Cardiac fibroblast (primary cell): ENCODE measurements at places on chromosomes 1 and 21.
A peak's percentile ranks its signal among the peaks of the same experiment; 100 is the strongest.

- no peak for DNase-seq
Measured at GRCh38 chr21:16388911-16389560, 659.3 kb downstream of the USP25 start.

DNA sequence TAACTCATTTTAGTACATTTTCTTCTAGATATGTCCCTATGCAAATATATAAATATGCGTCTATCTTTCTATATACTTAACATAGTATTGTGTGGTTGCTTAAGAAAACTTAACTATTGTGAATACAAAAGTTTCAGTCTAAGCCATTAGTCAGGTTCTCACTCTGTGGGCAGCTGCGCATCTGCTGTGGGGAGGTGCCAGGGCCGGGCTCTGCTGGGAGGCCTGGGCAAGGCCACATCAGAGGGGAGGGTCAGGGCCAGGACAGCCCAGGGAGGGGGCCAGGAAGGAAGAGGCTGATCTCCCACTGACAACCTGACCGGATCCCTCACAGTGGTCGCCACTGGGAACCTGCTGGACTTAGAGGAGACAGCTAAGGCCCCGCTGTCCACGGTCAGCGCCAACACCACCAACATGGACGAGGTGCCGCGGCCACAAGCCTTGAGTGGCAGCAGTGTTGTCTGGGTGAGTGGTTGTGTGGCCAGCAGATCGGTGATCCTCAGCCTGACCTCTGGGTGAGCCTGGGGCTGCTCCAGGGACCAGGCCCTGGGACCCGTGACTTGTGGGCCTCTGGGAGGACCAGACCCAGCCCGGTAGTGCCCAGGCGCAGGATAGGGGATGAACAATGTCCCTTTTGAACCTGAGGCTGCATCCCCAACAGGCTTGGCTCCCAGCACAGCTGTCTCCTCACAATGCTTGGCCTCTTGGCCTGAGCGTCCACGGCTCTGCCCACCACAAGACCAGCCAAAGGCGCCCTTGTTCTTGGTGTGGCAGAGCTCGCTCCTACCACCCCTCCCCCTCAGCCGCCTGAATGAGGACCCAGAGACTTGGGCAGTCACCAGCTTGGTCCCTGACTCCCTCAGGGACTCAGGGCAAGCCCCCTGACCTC lies 20.2 kb downstream of the LDLRAP1 start:
- DNase-seq: no peak

DNA sequence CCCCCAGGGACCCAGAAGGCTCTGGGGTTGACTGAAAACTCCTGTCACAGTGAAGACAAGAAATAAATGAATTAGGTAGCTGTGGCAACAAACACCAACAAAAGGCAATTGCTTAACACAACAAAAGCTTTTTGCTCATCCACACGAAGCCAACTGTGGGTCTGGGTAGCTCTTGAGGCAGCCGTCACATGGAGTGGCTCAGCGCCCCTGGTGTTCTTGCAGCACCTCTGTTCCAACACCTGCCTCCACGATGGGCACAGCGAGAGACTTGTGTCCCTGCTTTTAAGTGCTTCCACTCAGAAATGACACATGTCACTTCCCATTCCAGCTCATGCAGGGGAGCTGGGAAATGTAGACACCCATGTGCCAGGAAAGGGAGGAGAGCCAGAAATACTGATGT lies 364.5 kb upstream of the DUSP10 start:
- DNase-seq: no peak

GRCh38 chr21:42392731-42393442 lies 3.0 kb downstream of the TMPRSS3 start:
- no peak for DNase-seq

DNA sequence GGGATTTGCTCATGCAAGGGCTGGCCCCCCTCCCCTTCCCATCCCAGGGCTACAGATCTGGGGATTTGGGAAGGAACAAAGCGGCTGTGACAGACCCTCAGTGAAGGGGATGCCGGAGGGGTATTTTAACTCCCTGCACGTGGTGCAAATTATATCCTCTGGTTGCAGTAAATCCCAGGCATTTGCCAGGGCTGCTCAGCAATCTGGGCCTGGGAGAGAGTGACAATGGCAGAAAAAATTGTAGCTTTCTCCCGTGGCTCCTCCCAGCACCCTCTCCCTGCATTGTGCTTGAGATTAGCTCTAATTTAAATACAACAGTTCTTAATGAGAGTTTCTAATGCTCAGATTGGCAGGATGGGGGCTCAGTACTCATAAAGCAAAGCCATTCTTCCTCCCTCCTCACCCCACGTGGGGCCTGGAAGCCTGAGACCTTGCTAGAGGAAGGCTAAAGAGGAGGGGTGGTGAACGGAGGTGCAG lies 129.9 kb upstream of the CD34 start:
- no peak for DNase-seq

DNA sequence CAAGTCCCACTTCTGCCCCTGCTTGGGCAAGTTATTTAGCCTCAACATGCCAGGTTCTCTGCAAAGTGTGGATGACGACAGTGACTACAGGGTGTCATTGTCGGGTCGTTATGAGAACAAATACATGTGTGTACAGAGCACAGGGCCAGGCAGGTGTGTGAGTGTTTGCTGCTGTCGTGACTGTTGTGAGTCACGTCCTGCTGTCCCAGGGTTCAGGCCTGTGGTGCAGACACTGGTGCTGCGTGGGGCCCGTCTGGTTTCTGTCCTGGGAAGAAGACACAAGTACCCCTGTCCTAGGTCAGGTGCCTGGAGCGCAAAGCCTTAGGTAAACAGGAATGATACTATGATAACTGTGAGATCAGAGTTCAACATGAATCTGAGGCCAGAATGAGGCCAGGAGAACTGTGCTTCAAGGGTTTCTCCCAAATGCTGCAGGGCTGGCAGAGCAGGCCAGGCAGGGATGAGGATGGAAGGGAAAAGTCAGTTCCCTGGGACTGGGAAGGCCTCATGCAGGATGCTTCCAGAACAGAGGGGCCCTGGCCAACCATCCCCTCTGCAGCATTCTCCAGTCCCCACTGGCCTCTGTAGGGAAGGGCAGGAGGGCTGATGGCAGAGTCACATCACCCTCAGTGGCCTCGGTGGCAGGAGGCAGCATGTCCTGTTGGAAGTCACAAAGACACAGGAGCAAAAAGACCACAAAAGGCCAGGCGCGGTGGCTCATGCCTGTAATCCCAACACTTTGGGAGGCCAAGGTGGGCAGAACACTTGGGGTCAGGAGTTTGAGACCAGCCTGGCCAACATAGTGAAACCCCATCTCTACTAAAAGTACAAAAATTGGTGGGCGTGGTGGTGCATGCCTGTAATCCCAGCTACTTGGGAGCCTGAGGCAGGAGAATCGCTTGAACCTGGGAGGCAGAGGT lies 15.7 kb downstream of the GPR157 start:
- DNase-seq: no peak

DNA sequence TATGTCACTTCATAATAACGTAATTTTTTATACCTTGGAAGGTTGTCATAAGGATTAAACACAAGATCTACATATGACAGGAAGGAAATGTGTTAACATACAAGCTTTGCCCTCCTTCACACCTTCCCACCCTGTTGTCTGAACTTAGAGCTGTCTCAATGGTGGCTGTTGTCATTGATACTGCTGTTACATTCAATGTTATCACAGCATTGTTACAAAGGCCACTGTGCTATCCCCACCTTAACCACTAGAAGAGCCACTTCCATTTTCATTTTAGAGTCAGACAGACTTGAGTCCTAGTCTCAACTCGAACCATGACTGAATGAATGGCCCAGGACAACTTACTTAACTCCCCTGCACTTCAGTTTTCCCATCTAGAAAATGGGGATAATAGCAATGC lies 31.2 kb downstream of the TAS1R2 start:
- no peak for DNase-seq

DNA sequence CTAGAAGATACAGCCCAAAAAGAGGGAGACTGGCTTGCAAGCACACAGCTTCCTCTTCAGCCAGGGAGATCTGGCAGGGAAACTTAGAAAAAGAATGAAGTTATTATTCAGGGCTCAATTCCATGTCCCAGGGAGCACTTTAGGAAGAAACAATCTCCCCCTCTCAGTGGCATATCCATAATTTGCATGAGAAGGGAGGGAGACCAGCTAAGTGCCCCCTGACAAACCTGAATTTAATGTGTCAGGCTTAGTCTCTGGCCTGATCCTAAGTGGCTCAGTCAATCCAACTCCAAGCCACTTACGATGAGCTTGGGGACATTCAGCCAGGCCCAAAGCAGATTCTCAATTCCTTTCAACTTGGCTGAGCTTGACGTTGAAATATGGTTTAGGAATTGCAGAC lies 17.7 kb upstream of the KCND3 start:
- DNase-seq: no peak

GRCh38 chr1:145997718-145998023 lies 1.3 kb upstream of the TXNIP start:
- no peak for DNase-seq

DNA sequence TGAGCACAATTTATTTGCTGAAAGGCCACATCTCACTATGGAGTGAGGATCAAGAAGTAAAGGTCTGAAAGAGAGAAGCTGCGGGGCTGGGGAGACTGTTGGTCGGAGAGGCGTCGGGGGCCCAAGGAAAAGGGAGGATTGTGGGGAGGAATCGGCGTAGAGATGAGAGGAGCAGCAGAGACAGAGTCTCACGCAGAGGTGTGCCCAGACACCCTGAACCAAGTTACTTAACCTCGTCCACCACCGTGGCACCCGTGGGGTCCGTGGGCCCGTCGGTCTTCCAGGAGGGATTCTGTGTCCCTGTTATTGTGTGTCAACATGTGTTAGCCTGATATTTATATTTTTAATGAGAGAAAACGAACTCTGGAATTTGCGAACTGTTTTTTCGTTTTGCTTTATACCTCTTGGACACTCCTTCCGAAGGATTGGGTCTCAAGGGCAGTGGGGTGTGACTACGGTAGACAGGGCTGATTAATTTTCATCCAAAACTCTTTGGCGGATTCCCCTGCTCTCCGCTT lies 3.8 kb upstream of the NBPF1 start:
- DNase-seq: no peak

GRCh38 chr1:40435471-40435870 lies 14.8 kb upstream of the ZFP69B start:
- DNase-seq: peak; percentile 68

DNA sequence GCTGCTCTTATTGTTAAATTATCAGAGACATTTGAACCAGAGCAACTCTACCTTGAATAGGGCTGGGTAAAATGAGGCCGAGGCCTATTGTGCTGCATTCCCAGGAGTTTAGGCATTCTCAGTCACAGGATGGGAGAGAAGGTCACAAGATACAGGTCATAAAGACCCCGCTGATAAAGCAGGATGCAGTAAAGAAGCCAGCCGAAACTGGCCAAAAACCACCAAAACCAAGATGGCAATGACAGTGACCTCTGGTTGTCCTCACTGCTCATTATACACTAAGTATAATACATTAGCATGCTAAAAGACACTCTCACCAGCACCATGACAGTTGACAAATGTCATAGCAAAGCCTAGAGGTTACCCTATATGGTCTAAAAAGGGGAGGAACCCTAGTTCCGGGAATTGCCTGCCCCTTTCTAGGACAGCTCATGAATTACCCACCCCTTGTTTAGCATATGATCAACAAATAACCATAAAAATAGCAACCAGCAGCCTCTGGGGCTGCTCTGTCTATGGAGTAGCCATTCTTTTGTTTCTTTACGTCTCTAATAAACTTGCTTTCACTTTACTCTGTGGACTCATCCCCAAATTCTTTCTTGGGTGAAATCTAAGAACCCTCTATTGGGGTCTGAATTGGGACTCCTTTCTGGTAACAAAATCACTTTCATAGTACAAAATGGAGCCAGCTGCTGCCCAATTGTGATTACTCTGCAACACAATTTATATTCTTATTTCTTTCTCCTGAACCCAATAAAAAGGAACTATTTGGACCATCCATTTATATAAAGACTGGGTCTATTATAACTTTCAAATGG lies 179.6 kb downstream of the TGFBR3 start:
- DNase-seq: no peak

DNA sequence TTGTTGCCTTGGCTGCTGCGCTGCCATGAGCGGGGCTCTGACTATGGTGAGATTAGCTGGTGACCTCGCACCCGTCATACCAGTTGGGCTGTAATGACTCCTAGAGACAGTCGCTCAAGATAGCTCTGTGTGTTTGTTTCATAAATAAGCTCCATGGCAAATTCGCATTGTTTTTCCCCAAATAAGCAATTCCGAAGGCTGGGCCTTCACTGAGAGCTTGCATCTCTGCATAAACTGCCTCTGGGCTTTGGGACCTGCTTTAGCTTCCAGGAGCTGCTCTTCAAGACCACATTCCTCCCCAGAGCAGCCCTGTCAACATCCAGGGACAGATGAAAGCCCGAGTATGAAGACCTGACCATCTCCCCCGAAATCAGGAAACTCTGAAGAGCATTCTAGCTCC lies 40.7 kb upstream of the SCCPDH start:
- DNase-seq: no peak

DNA sequence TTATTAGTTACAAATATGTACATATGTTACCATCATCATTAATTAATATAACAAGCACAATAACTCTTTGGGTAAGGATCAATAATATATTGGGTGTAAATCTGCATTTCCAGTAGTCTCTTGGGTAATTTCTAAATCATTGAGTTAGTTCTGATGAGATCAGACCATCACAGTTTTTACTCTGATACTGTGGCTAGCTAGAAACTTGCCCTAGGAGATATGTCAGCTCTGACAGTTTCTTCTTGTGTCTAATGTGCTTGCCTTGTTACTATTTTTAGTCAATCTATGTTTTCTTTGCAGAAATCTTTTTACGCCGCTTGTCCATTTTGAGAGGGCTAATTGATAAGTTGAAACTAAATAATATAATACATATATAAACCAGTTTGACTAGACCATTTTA lies 285.6 kb upstream of the ST6GALNAC5 start:
- no peak for DNase-seq

- no peak for DNase-seq
Measured at GRCh38 chr1:150627826-150628410, 1.5 kb downstream of the ENSA start.

DNA sequence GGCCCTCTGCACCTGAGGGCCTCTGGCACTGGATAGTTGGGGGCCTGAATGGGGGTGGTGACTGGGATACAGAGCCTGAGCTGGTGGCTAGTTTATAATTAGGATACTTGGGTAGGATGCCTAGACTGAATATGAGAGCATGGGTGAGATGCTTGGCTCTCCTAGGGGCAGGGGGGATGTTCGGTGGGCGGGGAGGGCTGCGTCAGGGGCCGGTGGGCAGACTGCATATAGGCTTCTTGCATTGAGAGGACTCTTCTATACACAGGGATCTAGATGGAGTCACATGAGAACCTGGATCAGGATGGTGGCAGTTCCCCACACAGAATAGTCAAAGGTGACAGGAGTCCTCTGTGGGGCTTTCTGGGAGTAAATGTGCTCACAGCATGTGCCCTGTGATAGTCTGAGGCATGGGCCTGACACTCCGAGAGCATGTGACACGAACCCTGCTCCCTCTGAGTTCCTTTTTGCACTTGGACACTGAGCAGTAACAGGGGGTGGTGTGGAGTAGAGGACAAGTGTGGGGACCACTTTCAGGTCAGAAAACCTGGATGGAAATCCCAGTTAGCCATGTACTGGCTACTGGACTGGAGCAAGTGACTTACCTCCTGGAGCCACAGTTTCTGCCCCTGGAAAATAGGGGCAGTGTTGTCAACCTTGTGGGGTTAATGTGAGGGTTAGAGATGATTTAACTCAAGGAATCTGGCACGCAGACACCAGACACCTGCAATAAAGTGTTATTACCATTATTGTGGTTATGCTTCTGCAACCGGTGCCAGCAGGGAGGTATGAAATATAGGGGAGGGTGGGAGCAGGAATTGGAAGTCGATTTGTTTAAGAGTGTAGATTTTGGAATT lies 2.2 kb downstream of the MAP7D1 start:
- no peak for DNase-seq

- no peak for DNase-seq
Measured at GRCh38 chr21:39296891-39297290, 16.5 kb downstream of the BRWD1 start.

GRCh38 chr1:243525085-243525487 lies 269.2 kb downstream of the SDCCAG8 start:
- peak; percentile 91 for DNase-seq
